ENCODE measurements at places on chromosomes 6 and 20.

DNA sequence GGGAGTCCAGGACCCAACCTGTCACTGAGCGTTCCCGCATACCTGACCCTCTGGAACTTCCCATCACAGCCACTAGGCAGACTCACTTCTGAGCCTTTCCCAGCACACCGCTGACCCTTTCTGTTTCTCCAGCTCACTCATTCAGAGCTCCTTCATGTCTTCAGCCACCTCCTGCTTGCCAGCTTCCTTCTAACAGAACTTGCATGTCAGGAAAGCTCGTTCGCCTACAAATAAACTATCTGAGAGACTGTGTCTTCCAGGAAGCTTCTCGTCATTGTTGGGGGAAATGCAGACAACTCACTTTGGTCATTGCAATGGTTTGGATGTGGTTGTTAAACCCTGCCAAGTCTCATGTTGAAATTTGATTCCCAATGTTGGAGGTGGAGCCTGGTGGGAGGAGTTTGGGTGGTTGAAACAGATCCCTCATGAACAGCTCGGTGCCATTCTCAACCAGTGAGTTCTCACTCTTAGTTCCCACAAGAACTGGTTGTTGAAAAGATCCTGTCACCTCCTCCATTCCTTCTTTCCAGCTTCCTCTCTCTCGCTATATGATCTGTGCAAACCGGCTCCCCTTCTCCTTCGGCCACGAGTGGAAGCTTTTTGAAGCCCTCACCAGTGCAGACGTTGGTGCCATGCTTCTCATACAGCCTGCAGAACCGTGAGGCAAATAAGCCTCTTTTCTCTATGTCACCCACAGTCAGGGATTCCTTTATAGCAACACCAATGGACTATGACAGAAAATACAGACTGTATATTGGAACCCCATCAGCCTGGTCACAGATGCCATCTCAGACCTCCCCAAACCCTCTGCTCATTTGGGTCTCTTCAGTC is 1.4 kb upstream of the MUC21 start:
- DNase-seq: peak; percentile 75

DNA sequence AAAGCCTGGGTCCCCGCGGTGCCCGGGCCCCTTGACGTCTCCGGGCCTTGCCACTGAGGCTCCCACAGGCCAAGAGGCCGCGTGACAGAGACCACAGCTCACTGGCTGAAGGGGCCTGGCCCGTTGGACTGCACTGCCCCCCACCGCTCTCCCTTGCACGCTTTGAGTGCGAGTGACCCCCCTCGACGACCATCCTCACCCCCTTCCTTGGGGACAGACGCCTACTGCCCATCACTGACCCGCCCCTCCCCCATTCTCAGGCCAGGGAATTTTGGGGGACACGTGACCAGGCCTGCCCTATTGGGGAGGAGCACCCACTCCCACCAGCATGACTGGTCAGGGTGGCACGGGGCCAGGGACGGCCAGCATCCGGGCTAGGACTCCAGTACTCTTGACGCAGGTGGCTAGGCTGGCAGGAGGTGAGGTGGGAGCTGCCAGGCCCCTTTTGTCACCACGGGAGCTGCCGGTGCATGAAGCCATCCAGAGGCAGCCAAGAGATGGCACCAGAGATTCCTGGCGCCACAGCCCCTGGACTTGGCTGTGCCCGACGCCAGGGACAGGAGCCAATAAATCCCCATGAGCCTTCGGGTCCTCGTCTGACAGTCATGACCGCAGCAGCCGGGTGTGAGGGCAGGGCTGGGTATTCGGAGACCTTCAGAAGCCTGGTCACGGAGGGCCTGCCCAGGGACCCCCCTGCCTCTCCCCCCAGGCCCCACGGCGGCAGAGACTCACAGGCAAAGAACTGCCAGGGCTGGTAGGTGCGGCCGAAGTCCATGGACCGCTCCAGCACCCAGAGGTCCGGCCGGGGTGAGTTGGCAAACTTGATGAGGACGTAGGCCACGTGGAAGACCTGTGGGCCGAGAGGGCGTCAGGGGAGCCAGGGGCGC is 14.5 kb downstream of the LAMA5 start:
- no peak for DNase-seq

DNA sequence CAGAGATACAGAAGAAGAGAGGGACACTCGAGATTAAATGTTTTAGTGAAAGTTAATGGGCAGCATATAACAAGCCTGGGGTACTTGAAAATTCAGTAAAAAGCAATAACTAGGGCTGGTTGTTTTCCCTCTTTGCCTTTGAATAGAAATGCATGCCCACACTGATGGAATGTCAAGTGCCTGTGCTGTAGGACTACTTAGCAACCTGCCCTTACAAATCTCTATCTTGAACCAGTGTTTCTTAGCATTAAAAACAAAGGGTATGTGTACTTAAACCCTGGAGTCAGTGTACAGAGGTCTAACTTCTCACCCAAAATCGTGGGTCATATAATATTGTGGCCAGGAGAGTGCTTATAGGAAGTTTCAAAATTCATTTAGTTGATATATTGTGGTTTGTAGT is 37.1 kb downstream of the RNF144B start:
- no peak for DNase-seq

DNA sequence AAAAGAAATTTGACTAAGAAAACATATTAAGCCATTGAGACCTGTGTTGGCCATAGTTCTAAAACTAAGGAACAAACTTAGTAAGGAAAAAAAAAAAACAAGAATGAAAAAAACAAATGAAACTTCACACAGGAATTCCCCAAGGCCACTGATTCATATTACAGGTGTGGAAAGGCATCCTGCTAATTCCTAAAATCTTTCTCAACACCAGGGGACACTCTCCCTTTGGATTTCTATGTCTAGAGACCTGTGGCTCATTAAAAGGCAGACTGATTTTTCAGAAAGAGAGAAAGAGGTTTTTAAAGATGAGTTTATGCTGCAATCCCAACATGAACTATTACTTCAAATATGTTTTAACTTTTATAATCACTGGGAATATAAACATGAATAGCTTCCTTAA is at the start of gene OR12D1:
OR12D1 (plus strand) TSS at position 341 of the 400 bp plus-strand sequence.
- no peak for DNase-seq
